T-cell (primary cell): ENCODE measurements at places on chromosomes 5 and 9. TPM values are rescaled to one million over a fixed set of nuclear protein-coding genes. Genes with fewer than 3 reads are reported as not detected.

DNA sequence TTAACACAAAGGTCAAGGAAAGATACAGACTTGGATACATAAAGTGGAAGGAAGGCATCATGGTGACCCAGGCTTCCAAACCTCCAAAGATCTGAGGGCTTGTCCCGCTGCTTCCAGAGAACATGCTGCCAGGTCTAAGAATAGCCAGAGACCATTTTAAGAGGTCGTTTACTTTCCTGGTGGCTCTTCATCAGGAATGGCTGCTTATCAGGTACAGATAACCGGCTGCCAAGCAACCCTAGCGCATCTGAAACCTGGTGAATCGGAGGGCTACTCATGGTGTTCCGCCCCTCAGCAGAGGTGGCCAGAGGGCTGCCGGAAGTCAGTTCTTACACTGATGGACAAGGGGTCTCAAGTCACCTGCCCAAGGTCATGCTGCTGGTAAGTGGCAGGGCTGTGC is 251.3 kb upstream of the DAP start:
- H3K27me3 ChIP-seq, result no peaks in the 10 kb centered on the region
- no peak for DNase-seq
- no peak overlapping the region for H3K27ac ChIP-seq
- H3K36me3 ChIP-seq, result no peaks in the 10 kb centered on the region

- DNase-seq, result no peak
- H3K4me1 ChIP-seq, result peaks cover 13% of the 10 kb centered on the region
Measured at GRCh38 chr9:111992523-111992922, 95.9 kb downstream of the UGCG start.

Gene NPM1
- total RNA-seq, result 940 TPM

DNA sequence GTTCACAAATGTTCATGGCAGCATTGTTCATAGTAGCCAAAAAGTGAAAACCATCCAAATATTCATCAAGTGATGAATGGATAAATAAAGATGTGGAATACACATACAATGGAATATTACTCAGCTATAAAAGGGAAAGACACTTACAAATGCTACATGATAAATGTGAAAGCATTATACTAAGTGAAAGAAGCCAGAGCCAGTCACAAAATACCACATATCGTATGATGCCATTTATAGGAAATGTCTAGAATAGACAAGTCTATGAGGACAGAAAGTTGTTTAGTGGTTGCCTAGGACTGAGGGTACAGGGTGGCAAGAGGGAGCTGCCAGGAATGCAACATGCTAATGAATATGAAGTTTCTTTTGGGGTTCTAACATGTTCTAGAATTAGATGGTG is 148.7 kb downstream of the DEPDC1B start:
- no peak overlapping the region for H3K27ac ChIP-seq
- no peak for DNase-seq
- no peaks in the 10 kb centered on the region for H3K27me3 ChIP-seq
- no peaks in the 10 kb centered on the region for H3K36me3 ChIP-seq
- no peaks in the 10 kb centered on the region for H3K4me1 ChIP-seq
- H3K4me3 ChIP-seq, result no peak overlapping the region

Gene SCGB3A2
- total RNA-seq, result not detected

DNA sequence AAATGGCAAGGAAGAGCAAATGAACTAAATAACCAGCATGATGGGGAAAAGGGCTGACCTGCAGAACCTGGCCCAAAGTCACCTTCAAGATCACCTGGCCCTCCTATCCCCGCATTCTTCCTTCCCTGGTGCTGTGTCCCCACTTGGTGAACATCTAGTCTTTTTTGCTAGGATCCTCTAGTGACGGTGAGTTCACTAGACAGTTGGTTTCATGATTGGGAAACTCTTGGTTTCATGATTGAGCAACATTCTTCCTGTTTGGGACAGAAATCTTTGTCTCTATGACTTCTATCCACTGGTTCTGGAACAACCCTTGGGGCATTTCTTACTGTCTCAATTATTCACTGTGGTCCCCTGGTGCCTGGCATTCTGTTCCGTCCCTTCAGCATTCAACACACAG is 50.2 kb upstream of the DAB2IP start:
- no peak for DNase-seq
- H3K4me3 ChIP-seq, result no peak overlapping the region
- H3K27ac ChIP-seq, result no peak overlapping the region

- no peak overlapping the region for H3K4me3 ChIP-seq
- no peaks in the 10 kb centered on the region for H3K27me3 ChIP-seq
- no peaks in the 10 kb centered on the region for H3K4me1 ChIP-seq
- no peak overlapping the region for H3K27ac ChIP-seq
Measured at GRCh38 chr5:131672776-131673175, 37.7 kb upstream of the RAPGEF6 start.
